ENCODE measurements at places on chromosomes 13 and 19. TPM values are rescaled to one million over a fixed set of nuclear protein-coding genes. Genes with fewer than 3 reads are reported as not detected.

Gene PGLYRP1
- 0.59 TPM for total RNA-seq

Gene TRPM4
- total RNA-seq, result 44.1 TPM

Gene ZNF253
- 8.9 TPM for total RNA-seq

Gene ADAMTS10
- 15.0 TPM for total RNA-seq

Gene PSG3
- total RNA-seq, result not detected

Gene ZNF534
- 0.73 TPM for total RNA-seq

Gene LRG1
- total RNA-seq, result 0.43 TPM

Gene ZNF234
- 9.6 TPM for total RNA-seq

Gene KCNJ14
- total RNA-seq, result 0.32 TPM

Gene IL17D
- 2.4 TPM for total RNA-seq

Gene MEIOSIN
- not detected for total RNA-seq

Gene CABP5
- total RNA-seq, result not detected

Gene CNN1
- total RNA-seq, result 236 TPM

Gene CGB5
- total RNA-seq, result not detected

Gene RGCC
- total RNA-seq, result 41.4 TPM

Gene CACNG8
- total RNA-seq, result 0.11 TPM

Gene ZNF625
- total RNA-seq, result 3.1 TPM

GRCh38 chr13:35855531-35856019 lies 275.6 kb downstream of the DCLK1 start:
- DNase-seq, result no peak

DNA sequence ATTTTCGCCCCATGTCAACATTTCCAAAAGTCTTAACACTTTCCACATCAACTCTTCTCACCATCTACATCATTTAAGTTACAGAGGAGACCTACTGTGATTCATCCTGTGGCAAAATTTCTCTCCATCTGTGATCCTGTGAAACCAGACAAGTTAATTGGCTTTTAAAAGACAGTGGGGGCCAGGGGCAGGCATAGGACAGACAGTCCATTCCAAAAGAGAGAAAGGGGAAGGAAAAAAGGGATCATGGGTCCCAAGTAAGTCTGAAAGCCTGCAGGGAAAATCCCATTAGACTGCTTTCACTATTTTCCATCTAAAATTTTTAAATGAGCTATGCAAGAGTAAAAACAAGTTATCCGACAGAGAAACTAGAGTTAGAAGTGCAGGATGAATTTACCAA lies 121.0 kb downstream of the MRPL57 start:
- no peak for DNase-seq

- no peak for DNase-seq
Observed at GRCh38 chr13:73065665-73066340, 7.0 kb downstream of the KLF5 start.

DNA sequence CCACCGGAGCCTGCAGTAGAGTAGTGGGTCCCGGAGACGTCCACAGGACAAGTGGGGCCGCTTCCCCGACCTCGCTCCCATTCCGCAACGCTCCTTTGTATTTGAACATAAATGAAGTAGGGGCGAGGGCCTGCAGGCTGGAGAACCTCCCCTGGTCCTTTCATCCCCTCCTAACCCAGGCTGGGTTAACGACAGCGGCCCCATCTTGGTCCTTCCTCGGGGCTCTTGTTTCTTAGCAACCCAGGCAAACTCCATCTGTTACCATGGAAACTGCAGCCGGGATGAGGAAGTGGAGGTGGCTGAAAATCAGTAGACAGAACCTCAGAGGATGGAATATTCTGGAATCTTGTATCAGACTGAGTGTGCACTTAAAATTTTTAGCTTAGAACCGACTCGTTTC lies 132.6 kb upstream of the USP29 start:
- DNase-seq, result no peak

DNA sequence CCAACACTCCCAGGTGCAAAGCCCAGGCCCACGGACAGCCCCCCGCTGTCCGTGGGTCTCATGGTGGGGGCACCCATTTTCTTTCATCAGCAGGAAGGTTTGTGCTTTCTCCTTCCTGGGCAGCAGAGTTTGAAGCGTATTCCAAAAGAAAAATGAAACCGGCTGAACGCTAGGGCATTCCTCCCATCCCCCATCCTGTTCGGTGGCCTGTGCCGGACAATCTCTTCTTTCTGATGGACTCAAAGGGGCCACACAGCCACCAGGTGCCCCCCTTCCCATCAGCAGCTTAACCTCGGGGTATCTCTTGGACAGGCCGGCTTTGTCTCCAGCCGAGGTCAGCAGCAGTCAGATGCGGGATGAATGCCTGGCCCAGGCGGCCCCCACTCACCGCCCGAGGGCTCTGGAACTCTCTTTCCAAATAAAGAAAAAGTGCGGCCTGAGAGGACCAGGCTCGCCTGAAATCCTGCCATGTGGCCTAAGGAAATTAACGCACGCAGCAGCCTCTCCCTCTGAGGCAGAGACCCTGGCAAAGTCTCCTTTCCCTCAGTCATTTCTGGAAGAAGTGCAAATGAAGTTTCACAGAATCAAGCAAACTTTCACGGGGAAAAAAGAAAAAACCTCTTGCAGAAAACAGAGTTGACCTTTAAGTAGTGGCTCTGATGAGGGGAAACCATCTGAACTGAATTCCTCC lies 67.8 kb downstream of the RASA3 start:
- no peak for DNase-seq

- no peak for DNase-seq
Observed at GRCh38 chr13:22162889-22163288, 492.0 kb downstream of the FGF9 start.

DNA sequence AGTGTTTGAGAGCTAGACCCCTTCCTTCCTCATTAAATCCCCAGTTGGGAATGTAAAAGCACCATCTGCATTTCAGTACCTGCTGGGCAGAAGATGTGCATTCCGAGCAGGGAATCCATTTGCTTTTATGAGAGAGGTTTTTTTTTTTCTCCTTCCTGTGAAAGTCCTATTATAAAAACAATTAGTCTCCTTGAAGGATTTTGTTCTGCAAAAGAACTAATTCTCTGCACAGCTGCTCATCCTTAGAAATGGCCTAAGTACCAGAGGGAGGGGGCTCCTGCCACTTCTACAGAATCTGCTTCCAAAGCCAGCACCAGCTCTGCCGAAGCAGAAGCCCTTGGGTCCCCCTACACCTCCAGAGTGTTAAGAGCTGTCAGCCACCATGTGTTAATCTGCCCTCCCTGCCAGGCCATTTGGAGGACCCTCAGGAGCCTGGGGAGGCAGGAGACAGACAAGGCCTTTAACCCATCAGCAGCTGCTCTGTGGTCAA lies 36.4 kb upstream of the SERPINE3 start:
- DNase-seq, result no peak

- DNase-seq, result no peak
Observed at GRCh38 chr13:35771898-35772297, 295.4 kb upstream of the MAB21L1 start.

- DNase-seq, result no peak
Observed at GRCh38 chr13:109126891-109127641, 497.7 kb downstream of the MYO16 start.

DNA sequence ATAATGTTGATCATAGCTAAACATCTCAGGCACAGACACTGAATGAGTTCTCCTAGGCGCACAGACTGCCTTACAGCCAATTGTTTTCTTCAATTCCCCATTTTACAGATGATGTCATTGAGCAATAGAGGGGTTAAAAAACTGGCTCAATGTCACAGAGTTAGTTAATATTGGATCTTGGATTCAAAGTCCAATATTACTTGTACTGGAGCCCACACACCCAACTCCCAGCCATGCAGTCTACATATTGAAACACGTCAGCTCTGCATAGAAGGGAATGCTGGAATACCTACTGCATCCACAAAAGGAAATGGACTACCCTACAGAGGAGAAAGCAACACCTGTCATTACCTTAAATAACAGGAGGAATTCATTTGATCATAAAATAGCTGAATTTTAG lies 76.1 kb upstream of the SLC15A1 start:
- no peak for DNase-seq

GRCh38 chr13:102400675-102401145 lies 1.1 kb downstream of the FGF14 start:
- DNase-seq, result no peak

- no peak for DNase-seq
Observed at GRCh38 chr19:294341-294945, 3.2 kb upstream of the PLPP2 start.

- no peak for DNase-seq
Observed at GRCh38 chr19:38833092-38833425, 1.5 kb upstream of the ECH1 start.

DNA sequence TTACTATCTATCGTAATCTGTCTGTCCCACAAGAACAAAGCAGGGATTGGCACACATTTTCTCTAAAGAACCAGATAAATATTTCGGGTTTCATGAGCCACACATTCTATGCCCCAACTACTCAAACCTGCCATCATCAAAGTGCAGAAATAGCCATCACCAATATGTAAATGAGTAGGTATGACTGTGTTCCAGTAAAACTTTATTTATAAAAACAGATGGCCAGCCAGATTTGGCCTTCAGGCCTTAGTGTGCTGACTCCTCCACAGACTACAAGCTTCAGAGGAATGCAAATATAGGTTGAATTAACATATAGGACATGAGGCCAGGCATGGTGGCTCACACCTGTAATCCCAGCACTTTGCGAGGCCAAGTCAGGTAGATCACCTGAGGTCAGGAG lies 8.9 kb upstream of the DNMT1 start:
- DNase-seq, result no peak

GRCh38 chr13:97944396-97945029 lies 9.0 kb upstream of the IPO5 start:
- DNase-seq, result no peak

- no peak for DNase-seq
Observed at GRCh38 chr19:57436417-57436816, 1.3 kb downstream of the ZNF749 start.

- no peak for DNase-seq
Observed at GRCh38 chr13:111456452-111457230, 136.2 kb downstream of the TEX29 start.

DNA sequence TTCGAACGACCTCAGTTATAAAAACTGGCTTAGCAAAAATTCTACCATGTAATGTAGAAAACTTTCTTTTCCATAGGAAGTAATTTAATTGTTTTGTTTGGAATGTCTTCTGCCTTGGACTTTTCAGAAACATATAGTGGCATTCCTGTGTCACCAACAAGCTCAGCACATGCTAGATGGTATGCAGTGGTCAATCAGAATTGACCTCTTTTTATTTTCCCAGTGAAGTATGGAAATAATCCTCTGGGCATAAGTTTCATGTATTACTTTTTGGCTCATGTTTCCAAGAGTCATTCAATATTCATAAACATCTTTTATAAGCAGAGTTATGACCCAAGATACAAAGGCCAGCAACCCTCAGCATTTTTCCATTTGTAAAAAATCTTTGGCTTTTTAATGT lies 33.6 kb downstream of the NALCN start:
- DNase-seq, result no peak

GRCh38 chr19:16435238-16435917 lies 36.4 kb downstream of the EPS15L1 start:
- DNase-seq, result no peak

GRCh38 chr13:47133011-47133445 lies 236.2 kb upstream of the HTR2A start:
- DNase-seq, result no peak

DNA sequence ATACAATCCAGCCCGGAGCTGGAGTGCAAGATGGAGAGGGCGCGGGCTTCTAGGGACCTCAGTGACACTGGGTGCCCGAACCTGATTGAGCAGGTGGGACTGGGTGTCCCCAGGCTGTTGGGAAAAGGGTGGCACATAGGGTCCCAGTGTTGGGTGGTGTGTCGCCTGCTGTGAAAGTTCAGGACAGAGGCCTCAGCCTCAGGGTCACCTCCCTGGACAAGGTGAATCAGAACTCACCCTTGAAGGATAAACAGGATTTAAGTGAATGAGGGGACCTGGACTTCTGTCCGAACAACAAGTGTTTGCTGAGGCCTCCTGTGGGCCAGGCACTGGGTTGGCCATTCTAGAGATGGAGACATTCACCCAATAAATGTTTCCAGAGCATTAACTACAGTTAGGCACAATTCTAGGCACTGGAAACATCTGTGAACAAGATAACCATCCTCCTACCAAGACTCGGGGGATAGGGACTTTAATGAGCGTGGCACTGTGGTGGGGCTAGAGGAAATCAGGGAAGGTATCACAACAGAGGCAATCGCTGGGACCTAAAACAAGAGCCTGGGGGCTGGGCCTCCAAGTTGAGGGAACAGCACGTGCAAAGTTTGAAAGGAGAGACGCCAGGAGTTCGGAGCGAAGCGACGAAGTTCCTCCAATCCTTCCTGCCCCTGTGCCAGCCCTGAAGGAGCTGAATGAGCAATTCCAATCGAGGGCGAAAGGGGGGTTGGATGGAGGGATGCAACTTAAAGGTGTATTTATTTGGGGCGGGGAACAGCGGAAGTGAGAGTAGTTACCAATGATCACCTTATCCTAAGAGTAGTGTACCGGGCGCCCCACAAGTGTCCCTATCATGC lies 921 bp upstream of the POLD1 start:
- DNase-seq, result no peak

GRCh38 chr13:30504081-30504480 lies 38.3 kb upstream of the HMGB1 start:
- no peak for DNase-seq

GRCh38 chr13:73059460-73060250 lies 850 bp downstream of the KLF5 start:
- DNase-seq, result peak; percentile 87

DNA sequence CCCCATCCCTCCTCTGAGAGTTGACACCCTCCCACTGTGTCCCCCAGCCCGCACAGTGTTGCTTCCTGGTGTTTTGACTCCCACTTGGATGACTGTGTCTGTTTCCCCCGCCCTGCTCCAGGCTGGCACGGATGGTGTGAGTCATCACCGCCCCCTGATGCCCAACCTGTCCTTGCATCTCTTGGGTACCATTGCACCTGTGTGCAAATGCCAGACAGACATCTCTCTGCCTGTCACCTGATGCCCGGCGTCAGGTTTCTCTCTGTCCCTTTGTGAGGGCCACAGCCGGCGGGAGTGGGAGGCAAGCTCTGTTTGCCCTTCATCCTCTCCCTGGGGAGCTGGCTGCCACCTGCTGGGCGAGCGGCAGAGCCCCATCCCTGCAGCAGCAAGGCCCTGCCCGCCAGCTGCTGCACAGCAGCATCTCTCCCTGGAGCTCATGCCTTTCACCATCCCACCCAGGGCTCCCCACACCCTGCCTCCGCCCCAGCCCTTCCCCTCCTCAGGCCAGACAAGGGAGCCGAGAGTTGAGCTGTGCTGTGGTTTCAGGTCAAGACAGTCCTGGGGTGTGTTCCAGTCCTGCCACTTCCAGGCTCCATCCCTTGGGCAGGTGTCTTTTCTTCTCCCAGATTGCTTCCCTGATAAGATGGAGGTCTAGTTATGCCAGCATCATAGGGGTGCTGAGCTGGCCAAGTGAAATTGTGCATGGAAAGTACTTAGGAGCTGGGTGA lies 29.7 kb downstream of the NKPD1 start:
- no peak for DNase-seq
